H7 (cell line): ENCODE measurements at places on chromosomes 2 and 18. TPM values are rescaled to one million over a fixed set of nuclear protein-coding genes. Genes with fewer than 3 reads are reported as not detected.

FEZ2 gene
- total RNA-seq, result 16.9 and 22.7 TPM in 2 replicates

FAM110C gene
- 2.0 and 2.3 TPM in 2 replicates for total RNA-seq

DSC3 gene
- total RNA-seq, result 0.73 and 1.2 TPM in 2 replicates

OSBPL6 gene
- total RNA-seq, result 8.6 and 9.2 TPM in 2 replicates

CDH20 gene
- total RNA-seq, result 0.31 and 0.81 TPM in 2 replicates

EGR4 gene
- 0.04 TPM in 1 of 2 replicates, not detected in the other for total RNA-seq

DNA sequence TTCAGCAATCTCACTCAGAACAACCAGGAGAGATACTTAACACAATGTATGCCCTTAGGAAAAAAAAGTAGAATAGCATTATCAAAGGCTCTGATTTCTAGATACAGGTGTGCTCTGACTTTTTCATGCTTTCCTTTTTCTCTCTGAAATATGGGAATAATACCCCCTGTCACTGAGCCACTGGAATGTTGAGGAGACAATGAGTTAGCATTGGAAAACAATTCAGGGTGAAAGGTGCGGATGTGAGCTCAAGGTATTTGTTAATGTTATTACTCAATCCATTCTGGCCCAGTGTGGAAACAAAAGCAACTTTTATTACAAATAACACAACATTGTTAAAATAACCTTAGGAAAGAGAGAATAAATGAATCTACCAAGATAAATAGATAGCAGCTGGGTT is 228.0 kb downstream of the IKZF2 start:
- no peak for DNase-seq

- DNase-seq, result no peak
Measured at GRCh38 chr2:128641421-128642080, 322.9 kb upstream of the HS6ST1 start.

DNA sequence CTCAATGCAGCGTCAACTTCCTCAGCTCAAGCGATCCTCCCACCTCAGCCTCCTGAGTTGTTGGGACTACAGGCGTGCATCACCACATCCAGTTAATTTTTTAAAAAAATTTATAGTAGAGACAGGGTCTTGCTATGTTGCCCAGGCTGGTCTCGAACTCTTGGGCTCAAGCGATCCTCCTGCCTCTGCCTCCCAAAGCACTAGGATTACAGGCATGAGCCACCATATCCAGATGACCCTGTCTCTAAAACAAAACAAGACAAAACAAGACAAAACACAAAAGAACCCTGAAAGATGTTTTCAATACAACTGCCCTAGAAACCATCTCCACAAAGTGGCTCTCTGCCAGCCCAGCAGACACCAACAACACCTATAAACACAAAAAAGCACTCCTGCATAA is 31.4 kb downstream of the ANKRD29 start:
- no peak for DNase-seq

GRCh38 chr2:26072925-26073768 is 39.3 kb downstream of the RAB10 start:
- DNase-seq, result peak; percentile 16

GRCh38 chr2:161166538-161167409 is 6.5 kb downstream of the TANK start:
- DNase-seq, result no peak

- no peak for DNase-seq
Measured at GRCh38 chr2:46763861-46764260, 151.7 kb downstream of the MCFD2 start.

- no peak for DNase-seq
Measured at GRCh38 chr2:107584577-107584976, 242.1 kb upstream of the RGPD4 start.

GRCh38 chr18:47936952-47937351 is 6.5 kb upstream of the SMAD2 start:
- DNase-seq, result no peak

- DNase-seq, result no peak
Measured at GRCh38 chr2:220224691-220225543, 597.5 kb downstream of the SLC4A3 start.

GRCh38 chr2:173400760-173401159 is 46.1 kb downstream of the CDCA7 start:
- DNase-seq, result no peak

DNA sequence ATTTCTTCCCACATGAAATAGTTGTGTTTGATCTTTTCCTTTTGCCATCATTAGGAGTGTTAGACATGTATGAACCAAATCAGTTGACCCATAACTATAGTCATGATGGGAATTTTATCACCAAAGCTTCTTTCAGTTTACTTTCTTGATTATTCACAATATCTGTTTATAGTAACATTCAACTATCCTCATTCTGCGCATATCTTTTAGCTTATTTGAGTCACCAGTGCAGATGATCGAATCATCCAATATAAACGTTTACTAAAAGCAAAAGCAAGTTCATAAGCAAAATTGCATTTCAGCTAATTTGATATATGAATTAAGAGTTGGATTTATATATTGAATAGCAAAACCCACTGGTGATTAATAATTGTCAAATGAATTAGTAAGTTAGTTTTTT is 216.4 kb downstream of the XIRP2 start:
- DNase-seq, result no peak

GRCh38 chr2:212451786-212452231 is 86.8 kb downstream of the ERBB4 start:
- DNase-seq, result no peak

DNA sequence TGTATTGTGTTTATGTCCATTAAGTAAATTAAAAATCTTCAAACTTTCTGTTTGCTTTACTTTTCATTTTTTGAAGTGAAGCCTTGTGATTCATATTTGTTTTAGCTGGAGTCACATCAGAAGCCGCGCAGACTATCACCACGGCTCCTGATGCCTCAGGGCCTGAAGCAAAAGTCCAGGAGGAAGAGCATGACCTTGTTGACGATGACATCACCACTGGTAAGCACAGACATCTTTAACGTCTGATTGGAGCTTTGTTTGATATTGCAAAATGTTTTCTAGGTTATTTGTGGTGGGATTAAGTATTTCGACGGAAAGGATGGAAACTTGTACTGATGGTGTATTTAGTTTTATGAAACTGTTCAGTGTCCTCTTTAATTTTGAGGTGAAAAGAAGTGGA is 164.8 kb downstream of the WDR7 start:
- no peak for DNase-seq

- no peak for DNase-seq
Measured at GRCh38 chr2:203438528-203438927, 96.6 kb downstream of the RAPH1 start.

GRCh38 chr2:230678451-230678850 is 34.2 kb upstream of the CAB39 start:
- DNase-seq, result no peak

DNA sequence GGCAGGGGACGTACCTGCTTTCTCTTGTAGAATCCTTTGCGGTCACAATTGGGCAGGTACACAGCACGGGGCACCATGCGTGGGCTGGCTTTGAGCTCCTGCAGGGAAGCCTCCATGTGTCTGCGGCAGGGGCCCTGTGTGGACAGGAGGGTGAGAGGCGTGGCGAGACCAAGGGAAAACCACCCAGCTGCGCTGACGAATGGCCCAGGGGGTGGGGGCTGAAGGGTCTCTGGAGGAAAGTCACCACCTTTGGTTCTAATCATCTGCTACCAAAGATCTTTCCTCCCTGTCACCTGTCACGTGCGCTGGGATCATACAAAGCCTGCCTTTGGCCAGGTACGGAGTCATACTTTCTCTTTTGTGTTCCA is 17.3 kb downstream of the IGFBP5 start:
- no peak for DNase-seq

DNA sequence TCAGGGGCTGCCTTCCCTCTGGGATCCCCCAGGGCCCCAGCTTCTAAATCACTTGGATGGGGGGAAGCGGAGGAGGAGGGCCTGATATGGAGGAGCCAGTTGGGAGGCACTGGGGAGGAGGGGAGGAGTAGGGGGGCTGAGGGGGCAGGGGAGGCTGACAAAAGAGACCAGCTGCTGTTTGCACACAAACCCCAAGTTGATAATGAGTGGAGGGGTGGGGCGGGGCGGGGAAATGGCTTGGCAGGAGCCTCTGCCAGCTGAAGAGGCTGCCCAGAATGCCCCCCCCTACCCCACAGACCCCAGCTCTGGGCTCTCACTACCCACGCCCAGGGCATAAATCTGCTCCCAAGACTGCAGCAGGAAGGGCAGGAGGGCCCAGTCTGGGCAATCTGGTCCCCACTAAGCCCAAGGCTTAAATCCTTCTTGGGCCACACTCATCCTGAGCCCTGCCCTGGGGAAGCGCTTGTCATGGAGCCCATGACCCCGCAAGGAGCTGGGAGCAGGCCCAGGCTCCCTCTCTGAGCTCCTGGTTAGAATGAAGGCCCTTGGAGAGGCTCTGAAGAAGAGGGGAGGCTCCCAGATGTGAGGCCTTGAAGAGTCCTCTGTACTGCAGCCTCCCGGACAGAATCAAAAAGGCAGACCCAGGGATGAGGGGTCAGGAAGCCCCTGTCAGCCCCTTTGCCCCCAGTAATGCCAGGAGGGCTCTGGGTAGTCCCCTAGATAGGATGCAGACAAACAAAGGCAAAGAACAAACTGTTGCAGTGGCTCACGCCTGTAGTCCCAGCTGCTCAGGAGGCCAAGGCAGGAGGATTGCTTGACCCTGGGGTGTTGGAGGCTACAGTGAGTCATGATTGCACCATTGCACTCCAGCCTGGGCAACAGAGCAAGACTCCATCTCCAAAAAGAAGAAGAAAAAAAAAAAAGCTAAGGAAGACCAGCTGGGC is 24.8 kb upstream of the PTMA start:
- peak; percentile 48 for DNase-seq

- no peak for DNase-seq
Measured at GRCh38 chr18:7545734-7546133, 21.4 kb upstream of the PTPRM start.
